ENCODE measurements at places on chromosomes 4 and X. TPM values are rescaled to one million over a fixed set of nuclear protein-coding genes. Genes with fewer than 3 reads are reported as not detected.

Gene UVSSA
- 48.1 TPM for total RNA-seq

Gene FAM114A1
- total RNA-seq = 43.2 TPM

Gene ARHGAP24
- total RNA-seq = 11.2 TPM

Gene RAB39B
- 0.86 TPM for total RNA-seq

Gene PLAC8
- total RNA-seq = 4.9 TPM

Gene SLC6A14
- 0.57 TPM for total RNA-seq

Gene UGT2A1
- not detected for total RNA-seq

Gene SSX1
- not detected for total RNA-seq

Gene ADH4
- total RNA-seq = 1.6 TPM

Gene RASL11B
- 14.5 TPM for total RNA-seq

Gene EMCN
- total RNA-seq = 61.7 TPM

DNA sequence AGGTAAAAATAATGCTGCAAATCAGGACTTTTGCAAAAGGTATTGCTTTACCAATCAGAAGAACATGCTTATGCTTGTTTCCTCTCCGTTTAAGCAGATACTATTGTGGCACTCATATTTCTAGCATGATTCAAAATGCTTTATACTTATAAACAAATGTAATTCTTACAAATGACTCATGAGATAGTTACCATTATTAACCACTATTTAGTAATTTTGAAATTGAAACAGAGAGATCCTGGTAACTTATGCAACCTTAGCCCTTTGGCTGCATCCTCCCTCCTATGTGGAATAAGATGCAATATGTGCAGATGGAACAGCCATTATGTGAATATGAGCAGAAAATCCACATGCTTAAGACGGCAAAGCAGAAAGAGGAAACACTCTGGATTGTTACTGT is 164.7 kb downstream of the PCDH18 start:
- no peak for DNase-seq

- no peak for DNase-seq
Measured at GRCh38 chr4:22417408-22417807, 98.5 kb downstream of the ADGRA3 start.

DNA sequence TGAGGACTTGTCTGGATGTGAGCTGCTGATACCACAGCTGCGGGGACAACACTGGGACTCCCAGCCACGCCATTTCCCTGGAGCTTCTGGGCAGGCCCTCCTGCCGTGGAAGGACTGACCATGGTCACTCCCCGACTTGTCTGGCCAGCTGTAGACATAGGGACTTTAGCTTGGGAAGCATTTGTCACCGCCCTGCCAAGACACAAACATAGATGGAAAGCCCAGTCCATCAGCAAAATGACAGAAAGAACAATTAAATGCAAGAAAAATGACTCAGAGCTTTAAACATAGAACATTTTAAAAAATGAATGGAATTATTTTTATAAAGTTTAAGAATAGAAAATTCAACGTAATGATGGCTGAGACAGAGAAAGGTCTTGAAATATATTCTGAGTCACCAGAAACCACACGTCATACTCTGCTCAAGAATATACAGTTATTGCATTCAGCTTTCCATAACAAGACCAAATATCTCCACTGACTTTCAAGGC is 107.6 kb upstream of the CBR4 start:
- no peak for DNase-seq

- DNase-seq = no peak
Measured at GRCh38 chr4:3740256-3740655, 25.9 kb upstream of the ADRA2C start.

DNA sequence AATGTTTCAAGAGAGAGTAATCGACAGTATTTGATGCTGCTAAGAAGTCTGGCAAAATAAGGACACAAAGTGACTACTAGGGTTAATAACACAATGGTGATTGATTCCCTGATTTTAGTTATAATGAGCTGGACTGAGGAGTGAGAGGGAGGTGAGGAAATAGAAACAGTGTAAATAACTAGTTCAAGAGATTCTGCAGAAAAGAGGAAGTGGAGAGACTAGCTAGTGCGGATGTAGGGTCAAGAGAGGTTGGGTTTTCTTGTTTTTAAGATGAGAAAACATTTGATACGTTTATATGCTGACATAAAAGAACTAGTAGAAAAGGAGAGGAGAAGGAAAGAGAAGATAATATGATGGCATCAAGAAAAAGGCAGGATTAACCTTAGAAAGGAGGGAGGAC is 12.2 kb upstream of the TRPC5 start:
- DNase-seq = no peak

DNA sequence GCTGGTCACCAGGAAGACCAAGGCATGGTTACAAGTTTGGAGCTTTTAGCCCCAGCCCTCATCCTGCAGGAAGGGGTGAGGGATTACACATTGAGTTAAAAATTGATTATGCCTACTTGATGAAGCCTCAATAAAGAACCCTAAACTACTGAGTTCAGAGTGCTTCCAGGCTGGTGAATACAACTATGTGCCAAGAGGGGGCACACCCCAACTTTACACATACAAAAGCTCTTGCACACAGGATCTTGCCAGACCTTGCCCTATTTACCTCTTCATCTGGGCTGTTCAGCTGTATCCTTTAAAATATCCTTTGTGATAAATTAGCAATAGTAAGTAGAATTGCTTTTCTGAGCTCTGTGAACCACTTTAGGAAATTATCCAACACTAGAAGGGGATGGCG is 489.3 kb downstream of the INPP4B start:
- no peak for DNase-seq

GRCh38 chr4:168483811-168484210 is 3.5 kb upstream of the DDX60L start:
- DNase-seq = no peak

- peak; percentile 51 for DNase-seq
Measured at GRCh38 chrX:1661048-1661921, 46.4 kb downstream of the ASMT start.

- DNase-seq = no peak
Measured at GRCh38 chrX:111568354-111568753, 56.9 kb downstream of the SERTM2 start.

DNA sequence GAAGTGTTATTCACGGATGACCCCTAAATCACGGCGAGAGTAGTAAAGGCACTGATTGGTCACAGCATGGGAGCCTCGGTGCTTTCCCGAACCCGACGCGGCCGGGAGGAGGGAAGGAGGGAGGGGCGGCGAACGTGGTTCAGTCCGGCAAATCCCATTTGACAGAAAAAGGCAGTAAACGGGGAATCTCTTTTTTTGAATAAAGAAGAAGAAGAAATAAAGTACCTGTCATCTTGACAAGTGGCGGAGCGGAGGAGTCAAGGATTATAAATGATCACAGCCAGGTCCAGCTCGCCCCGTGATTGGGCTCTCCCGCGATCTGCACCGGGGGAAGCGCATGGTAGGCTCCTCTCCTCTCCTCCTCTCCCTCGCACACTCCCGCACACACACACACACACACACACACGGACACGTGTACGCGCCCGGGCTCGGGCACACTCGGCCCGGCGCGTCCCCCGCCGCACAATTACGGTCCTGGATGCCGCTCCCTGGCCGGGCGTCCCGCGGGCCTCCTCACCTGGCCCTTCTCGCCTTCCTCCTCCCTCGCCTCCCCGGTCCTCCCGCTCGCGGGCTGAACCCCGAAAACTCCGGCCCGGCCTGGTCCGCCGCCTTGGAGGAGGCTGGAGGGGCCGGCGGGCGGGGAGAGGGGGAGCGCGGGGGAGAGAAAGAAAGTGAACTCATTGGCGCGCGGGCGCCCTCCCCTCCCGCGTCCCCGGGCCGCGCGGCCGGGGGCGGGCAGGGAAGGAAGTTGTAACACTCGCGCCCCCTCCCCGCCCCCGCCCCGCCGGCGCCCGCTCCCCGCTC is 99.2 kb upstream of the TENM3 start:
- no peak for DNase-seq

DNA sequence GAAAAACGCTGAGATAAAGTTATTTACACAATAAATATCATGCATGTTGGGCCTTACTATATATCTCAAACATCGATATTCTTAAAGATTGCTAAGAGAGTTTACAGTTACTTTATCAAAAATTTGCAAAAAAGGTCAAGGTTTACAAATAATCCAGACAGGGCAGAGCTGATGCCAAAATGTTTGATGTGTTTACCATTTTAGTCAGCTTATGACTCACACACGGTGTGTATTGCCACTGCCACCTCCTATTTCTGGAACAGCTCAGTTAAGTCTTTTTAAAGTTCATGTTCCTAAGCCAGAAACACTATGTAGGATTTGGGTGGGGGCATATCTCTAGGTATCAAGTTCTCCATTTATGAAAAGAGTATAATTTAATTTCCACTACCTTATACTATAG is 580.6 kb downstream of the INPP4B start:
- no peak for DNase-seq

DNA sequence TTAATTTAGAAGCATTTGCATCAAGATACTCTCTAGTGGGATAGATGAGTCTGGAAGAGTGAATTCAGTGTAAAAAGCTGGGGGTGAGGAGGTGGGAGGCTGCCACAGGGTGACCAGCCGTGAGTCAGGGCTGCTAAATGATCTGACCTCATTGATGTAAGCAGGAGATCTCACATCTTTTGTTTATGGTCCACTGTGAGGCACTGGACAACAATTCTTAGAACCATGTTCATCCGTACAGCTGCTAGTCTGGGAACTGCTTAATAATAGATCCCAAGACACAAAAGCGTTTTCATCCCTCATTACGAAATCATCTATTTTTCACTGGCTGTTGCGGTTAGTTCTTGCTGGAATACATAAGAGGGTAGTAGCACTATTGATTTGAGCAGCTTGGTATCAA is 14.1 kb downstream of the KLF3 start:
- no peak for DNase-seq

DNA sequence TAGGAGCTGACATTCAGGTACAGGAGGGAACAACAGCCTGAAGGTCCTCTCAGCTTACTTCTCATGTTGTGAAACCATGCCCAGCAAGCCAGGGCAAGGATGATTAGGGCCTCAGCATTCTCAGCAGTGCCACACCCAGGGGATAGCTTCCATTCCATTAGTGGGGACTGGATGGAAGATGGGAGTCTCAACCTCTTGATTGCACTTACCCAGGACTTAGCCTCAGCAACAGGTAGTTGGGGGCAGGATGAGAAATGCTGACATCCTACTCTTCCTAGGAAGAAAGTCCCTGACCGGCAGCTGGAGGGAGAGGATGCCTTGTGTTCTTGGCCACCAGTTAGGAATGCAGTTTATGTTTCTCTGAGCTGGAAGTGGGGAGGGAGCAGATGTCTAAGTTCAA is 8.8 kb upstream of the BEX3 start:
- DNase-seq = no peak

GRCh38 chrX:110218591-110218990 is 99.3 kb downstream of the AMMECR1 start:
- DNase-seq = no peak

DNA sequence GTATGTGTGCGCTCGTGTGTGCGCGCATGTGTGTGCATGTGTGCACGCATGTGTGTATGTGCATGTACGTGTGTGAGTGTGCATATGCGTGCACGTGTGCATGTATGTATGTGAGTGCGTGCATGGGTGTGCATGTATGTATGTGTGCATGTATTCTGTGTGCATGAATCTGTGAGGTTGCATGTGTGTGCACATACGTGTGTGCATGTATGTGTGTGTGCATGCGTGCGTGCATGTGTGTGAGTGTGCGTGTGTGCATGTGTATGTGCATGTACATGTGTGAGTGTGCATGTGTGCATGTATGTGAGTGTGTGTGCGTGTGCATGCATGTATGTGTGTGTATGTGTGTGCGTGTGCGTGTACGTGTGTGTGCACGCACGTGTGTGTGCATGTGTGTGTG is 241.5 kb downstream of the SHOX start:
- no peak for DNase-seq

DNA sequence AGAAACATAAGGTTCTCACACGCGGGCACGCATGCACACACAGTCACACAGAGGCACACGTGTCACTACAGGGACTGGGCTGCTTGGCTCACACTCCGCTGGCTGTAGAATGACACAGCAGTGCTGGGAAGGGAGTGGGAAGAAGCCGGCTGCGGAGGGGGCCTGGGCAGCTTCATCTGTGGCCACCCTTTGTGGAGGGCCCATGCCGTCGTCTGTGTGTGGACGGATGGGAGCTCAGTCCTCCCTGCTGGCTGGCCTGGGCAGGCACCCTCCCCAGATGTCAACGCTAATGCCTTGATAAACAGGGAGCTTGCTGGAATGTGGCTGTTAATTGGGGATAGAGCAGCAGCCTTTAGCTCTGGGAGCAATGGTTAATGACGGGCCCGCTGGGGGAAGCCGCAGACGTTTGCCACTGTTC is 621.1 kb downstream of the BCOR start:
- DNase-seq = no peak

DNA sequence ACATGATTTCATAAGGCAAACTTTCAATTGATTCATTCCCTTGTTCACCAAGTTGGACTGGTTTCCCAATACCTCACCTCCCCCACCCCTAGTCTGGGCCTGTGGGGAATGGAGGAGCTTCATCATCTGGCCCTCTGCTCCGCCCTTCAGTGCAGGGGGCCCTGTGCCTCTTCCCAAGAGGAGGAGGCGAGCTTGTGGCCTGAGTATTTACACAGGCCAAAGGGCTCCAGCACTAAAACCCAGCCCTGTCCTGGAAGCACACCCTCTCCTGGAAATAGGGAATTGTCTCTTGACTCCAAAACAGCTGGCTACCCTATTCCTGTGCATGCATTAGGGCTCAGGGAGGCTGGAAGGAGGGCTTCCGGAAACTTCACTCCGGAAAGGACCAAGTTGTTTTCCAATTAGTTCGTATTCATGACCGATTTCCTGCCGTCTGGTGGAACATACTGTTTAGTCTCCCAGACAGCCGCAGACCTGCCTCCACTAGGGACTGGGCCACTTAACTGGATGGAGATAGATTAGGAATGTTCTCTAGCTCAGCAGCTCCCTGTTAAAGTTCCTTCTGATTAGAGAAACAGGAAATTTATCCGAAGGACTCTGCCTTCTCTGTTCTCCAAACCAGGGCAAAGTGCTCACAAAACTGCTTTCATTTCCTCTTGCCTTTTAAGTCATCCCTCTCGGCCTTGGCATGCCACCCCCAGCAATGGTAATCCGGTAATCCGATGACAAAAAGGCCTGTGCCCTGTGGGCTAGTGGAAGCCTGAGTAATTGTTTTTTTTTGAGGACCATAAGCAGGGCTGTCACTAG is 5.8 kb downstream of the SRPX2 start:
- peak; percentile 69 for DNase-seq

- no peak for DNase-seq
Measured at GRCh38 chrX:48153769-48154168, 23.3 kb downstream of the SPACA5B start.

DNA sequence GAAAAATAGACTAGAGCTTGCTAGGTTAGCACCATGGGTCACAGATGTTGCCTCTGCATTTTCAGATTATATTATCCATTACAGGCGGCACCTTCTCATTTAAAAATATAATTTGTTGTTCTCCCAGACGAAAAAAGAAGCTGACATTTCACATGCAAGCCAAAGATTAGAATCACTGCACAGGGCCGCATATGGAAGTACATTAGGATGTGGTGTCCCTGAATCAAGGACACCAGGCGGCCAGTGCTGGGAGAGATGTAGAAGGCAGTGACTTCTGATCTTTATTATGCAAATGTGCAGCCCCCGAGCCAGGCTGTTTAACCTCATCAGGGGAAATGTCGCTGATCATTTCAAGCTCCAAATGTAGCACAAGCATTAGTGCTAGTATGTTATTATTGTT is 22.8 kb downstream of the REELD1 start:
- DNase-seq = no peak

- peak; percentile 67 for DNase-seq
Measured at GRCh38 chrX:72121383-72121782, 10.3 kb downstream of the RTL5 start.

Measured in ureter (tissue), 1 donor.